ENCODE measurements at places on chromosomes 2 and 18.

DNA sequence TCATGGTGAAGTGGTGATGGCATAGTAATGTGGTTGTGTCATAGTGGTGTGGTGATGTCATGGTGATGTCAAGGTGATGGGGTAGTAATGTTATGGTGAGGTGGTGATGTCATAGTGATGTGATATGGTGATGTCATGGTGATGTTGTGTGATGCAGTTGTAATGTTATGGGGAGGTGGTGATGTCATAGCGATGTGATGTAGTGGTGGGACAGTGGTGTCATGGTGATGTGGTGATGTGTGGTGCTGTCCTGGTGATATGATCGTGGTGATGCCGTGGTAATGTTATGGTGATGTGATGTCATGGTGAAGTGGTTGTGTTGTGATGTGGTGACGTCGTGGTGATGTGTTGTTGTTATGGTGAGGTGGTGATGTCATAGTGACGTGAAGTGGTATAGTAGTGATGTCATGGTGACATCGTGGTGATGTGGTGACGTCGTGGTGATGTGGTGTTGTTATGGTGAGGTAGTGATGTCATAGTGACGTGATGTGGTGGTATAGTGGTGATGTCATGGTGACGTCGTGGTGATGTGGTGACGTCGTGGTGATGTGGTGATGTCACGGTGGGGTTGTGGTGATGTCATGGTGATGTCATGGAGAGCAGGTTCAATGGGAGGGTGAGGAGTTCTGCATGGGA lies 242.7 kb upstream of the MYT1L start:
- no peak for DNase-seq

GRCh38 chr2:162267496-162267895 lies 24.3 kb upstream of the FAP start:
- DNase-seq, result no peak

DNA sequence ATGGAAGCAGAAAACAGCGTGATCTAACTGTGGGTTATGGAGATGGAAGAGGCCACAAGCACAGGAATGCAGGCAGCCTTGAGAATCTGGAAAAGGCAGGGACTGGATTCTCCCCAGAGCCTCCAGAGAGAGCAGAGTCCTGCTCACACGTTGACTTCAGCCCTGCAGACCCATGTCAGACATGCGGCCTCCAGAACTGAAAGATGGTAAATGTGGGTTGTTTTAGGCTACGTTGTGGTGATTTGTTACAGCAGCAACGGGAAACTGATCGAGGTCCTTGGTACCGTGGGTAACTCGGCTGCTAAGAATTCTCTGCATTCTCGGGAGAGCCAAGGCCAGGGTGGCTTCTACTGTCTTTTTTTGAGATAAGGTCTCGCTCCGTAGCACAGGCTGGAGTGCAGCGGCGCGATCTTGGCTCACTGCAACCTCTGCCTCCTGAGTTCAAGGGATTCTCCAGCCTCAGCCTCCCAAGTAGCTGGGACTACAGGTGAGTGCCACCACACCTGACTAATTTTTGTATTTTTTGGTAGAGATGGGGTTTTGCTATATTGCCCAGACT lies 97.1 kb downstream of the ACKR3 start:
- no peak for DNase-seq

DNA sequence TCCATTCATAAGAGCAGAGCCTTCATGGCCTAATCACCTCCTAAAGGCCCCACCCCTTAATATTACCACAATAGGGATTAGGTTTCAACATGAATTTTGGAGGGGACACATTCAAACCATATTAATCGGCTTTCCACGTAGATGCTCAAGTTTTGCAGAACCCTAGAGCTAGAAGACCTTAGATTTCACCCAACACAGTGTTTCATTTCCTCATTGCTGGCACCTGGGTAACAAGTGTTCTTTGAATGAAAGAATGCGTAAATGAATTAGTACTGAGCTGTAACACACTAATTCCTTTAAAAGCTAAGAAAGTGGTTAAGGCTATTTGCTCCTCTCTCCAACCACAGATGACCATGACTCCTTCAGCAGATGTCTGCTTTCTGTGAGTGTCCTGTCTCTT lies 252.5 kb downstream of the SMAD2 start:
- DNase-seq, result no peak

GRCh38 chr2:112923237-112923966 lies 12.4 kb downstream of the IL37 start:
- no peak for DNase-seq

GRCh38 chr2:85999061-85999831 lies 106.4 kb downstream of the POLR1A start:
- DNase-seq, result no peak

DNA sequence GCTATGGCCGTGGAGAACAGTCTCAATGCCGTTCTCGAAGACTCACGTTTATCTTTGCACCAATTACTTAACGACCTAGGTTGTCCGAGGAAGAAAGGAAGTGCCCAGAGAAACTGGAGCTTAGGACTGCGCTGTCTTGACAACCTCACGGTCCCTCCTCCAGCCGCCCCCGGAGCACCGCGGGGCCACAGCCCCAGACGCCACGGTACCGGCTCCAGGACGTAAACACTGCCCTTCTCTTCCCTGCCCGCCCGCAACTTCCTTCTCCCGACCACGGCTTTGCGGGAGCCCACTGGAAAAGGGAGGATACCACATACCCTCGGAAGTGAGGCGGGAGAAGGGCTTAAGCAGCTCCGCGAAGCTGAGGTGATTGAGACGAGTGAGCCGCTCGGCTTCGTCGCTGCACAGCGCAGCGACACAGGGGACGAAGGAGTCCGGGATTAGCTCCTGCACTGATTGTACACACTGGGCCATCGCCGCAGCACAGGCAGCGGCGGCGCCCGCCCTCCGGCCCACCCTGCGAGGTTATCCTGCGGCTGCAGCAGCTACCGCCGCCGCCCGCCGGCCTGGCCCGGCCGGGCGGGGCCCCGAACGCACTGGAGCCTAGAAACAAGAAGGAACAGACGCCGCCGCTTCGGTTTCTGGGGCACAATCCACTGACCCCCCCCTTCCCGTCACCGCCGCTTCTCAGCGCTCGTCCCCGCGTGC lies 483 bp downstream of the TRAPPC8 start:
- DNase-seq, result peak; percentile 47

DNA sequence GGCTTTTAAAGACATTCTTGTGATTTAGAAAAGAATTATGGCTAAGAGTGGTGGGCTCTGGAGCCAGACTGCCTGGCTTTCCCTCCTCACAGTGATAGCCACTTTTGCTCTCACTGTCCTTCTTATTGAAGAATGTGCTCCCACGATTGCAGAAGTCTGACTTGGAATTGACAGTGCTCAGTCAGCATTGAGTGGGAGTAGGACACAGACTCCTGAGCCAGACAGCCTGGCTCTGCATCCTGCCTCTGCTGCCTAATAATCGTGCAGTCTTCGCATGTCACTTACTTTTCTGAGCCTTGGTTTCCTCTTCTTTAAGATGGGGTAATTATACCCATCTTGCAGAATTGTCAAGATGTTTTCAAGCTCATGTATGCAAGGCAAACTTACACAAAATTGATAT lies 23.3 kb downstream of the SPATS2L start:
- no peak for DNase-seq

GRCh38 chr2:111918383-111918806 lies 20.0 kb downstream of the MERTK start:
- no peak for DNase-seq

DNA sequence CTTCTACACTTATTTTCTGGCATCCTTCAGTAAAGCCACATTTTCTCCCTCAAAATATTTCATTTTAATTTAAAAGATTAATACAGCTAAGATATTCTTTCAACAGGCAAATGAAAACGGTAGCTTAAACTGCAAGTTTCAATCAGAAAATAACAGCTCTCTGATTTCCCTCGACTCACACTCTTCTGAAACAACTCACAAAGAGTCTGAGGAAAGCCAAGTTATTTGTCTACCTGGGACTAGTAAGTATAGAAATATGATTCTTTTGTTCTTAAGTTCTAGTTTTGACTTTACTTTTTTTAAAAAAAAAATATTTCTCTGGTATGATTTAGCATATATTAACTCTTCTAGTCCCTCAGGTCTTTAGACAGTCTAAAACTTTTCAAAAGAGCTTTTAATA lies 27.2 kb downstream of the CEP192 start:
- DNase-seq, result no peak

DNA sequence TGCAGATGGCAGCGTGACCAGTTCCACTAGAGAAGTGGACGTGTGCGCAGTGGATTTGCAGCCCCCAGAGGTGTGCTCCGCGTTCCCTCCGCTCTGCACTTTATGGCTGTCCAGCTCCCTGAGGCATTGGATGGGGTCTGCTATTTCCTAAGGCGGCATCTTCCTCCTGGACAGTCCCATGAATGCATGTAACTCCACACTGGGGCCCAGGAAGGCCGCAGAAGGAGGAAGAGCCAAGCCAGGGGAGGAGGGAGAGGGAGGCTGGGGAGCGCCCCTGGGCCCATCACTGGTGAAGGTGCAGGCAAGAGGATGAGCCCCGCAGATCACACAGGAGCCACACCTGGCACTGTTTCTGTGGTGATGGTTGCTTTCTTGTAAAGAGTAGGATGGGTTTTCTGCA lies 99.1 kb downstream of the PTGR3 start:
- DNase-seq, result no peak

GRCh38 chr2:210363876-210364275 lies 48.9 kb upstream of the MYL1 start:
- no peak for DNase-seq

- no peak for DNase-seq
Measured at GRCh38 chr2:666441-666840, 10.8 kb downstream of the TMEM18 start.

DNA sequence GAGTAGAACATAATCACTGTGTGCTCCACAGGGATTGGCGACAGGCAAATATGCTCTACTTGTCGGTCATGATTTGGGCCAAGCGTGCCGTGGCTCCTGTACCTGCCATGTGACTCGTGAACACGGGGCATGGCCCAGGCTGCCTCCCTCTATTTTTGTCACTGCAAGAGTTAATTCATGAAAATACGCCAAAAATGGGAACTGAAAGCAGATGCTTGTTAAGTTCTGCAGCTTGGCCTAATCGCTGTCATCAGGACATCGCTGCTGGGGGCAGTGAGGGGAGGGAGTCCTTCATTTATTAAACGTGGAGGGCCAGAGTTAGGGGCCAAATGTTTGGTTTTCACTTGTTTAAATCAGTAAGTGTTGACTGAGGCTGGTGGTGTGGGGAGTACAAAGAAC lies 177.8 kb downstream of the BCL2 start:
- no peak for DNase-seq

- no peak for DNase-seq
Measured at GRCh38 chr2:178870703-178871102, 63.5 kb upstream of the TTN start.

- DNase-seq, result no peak
Measured at GRCh38 chr2:65081232-65081685, 25.0 kb downstream of the CEP68 start.

GRCh38 chr18:23107718-23108117 lies 27.6 kb upstream of the CABLES1 start:
- DNase-seq, result no peak

- DNase-seq, result no peak
Measured at GRCh38 chr2:109679626-109680025, 65.5 kb downstream of the SOWAHC start.

GRCh38 chr2:234492717-234493485 lies 4.0 kb downstream of the ARL4C start:
- no peak for DNase-seq

- no peak for DNase-seq
Measured at GRCh38 chr2:194867328-194867727, 789.7 kb upstream of the SLC39A10 start.

DNA sequence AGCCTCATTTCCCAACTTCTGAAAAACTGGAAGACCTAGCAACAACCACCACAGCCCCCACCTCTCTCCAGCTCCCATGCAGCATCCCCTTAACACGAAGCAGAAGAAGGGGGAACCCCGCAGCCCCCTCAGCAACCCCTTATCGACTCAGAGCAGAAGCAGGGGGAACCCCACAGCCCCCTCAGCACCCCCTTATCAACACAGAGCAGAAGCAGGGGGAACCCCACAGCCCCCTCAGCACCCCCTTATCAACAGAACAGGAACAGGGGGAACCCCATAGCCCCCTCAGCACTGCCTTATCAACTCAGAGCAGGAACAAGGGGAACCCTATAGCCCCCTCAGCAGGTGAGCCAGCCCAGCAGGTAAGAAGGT lies 6.7 kb downstream of the SLC66A2 start:
- no peak for DNase-seq

- no peak for DNase-seq
Measured at GRCh38 chr2:134228493-134228903, 25.4 kb upstream of the MGAT5 start.

- no peak for DNase-seq
Measured at GRCh38 chr2:182816866-182817265, 49.6 kb downstream of the FRZB start.

GRCh38 chr2:95122197-95122551 lies 566 bp upstream of the MRPS5 start:
- no peak for DNase-seq

GRCh38 chr2:2108756-2109155 lies 222.3 kb downstream of the MYT1L start:
- no peak for DNase-seq

GRCh38 chr18:8962855-8963635 lies 139.5 kb upstream of the NDUFV2 start:
- DNase-seq, result no peak

- DNase-seq, result no peak
Measured at GRCh38 chr2:54850171-54851122, 127.0 kb downstream of the EML6 start.

DNA sequence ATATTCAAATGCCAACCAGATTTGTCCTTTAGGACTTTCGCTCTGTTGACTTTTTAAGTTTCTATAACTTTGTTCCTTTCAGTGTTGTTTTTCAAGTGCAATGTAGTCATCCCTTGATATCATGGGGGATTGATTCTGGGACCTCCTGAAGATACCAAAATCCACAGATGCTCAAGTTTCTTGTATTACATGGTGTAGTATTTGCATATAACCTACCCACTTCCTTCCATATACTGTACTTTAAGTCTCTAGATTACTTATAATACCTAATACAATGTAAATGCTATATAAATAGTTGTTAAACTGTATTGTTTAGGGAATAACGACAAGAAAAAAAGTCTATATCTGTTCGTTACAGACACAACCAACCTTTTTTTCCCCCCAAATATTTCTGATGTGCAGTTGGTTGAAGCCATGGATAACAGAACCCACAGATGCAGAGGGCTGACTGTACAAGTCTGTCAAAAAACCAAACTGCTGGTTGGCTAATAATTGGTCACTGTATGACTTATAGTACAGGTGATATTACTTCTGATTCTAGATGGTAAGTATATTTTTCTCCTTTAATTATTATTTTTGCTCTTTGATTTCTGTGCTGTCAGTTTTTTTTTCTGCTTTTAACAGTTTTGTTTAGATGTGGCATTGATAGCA lies 201.7 kb upstream of the STON1 start:
- DNase-seq, result no peak

GRCh38 chr2:50313656-50314055 lies 718.3 kb downstream of the NRXN1 start:
- no peak for DNase-seq

Data from C1 segment of cervical spinal cord (tissue), 14 donors.